LHCN-M2 (cell line): ENCODE measurements at places on chromosomes 2 and 18. TPM values are rescaled to one million over a fixed set of nuclear protein-coding genes. Genes with fewer than 3 reads are reported as not detected.

CFAP65 gene
- under 0.01 TPM in 1 of 2 replicates, not detected in the other for total RNA-seq

EGR4 gene
- total RNA-seq = not detected in 2 replicates

CERKL gene
- total RNA-seq = 0.17 TPM in 1 of 2 replicates, not detected in the other

DNA sequence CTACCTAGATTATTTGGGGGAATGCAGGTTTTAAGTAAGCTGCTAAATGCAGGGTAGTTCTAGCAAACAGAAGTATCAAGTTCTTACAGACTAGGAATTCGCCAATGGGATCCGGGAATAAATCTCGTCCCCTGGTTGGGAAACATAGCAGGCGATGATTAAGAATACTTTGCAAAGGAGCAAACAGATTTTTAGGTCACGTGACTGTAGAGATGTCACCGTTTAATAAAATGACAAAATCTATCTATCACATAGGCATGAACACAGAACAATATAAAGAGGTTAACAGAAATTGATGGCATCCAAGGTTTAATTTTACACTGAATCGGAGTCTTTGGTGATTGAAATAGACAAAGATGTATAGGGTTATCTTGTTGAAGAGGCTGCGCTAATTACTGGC lies 664.1 kb downstream of the BCL11A start:
- DNase-seq = no peak

DNA sequence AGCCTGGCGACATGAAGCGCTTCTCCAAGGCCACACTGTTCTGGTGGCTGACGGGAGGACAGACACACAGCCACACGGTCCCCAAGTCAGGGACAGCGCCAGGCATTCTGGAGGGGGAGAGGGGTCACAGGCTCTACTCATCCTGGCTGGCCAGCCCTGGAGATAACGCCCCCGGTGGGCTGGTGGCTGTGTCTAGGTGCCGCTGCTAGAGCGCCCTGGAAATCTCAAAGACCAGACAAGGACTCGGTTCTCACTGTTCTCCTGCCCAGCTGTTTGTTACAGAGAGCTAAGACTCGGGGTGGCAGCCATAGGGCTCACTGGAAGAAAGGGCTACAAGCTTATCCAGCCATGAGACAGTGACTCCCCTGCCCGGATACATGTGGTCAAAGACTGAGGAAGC lies 72.0 kb downstream of the KCNF1 start:
- DNase-seq = no peak

- DNase-seq = no peak
These were observed 29.2 kb upstream of the PELI1 start for GRCh38 chr2:64173156-64174135.

- DNase-seq = no peak
These were observed 133.4 kb downstream of the FTCDNL1 start for GRCh38 chr2:199717587-199717907.
